NCI-H1048 (cell line): ENCODE measurements at places on chromosomes 11 and 22.

- DNase-seq = no peak
Observed at GRCh38 chr11:70341881-70342429, 56.4 kb upstream of the CTTN start.

DNA sequence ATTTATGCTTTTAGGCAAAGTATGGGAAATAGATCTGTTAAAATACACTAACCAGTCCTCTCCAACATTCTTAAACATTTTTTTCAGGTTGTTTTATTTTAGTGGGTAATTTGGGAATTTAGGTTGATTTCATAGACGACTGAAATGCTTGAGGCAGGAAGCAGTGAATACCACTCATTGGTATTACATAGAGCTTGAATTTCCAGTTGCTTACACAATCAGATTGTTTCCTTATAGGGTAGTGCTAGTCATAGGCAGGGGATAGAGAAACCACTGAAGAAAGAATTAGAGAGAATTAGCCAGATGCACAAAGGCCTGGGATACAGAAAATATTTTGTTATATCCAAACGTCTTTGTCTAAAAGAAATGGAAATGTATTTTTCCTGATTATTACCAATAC lies 23.9 kb upstream of the LYVE1 start:
- DNase-seq = no peak

DNA sequence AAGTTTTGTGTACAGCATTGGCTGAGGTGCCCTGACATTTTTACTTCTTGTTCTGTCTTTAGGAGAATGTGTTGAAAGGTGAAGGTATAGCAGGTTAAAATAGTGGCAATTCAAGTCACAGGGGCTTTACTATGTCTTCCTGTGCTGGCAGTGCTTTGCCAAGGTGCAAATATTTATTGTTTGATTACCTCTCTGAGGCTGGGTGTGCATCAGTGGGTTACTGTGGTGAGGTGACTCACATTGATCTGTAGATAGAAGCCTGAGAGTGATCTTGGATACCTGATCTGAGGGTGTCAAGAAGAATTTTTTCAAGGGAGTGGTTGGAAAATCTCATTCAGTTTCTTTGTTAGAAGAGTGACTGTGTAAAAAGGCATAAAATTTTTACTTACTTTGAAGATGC lies 90.0 kb downstream of the ARHGAP42 start:
- DNase-seq = no peak

DNA sequence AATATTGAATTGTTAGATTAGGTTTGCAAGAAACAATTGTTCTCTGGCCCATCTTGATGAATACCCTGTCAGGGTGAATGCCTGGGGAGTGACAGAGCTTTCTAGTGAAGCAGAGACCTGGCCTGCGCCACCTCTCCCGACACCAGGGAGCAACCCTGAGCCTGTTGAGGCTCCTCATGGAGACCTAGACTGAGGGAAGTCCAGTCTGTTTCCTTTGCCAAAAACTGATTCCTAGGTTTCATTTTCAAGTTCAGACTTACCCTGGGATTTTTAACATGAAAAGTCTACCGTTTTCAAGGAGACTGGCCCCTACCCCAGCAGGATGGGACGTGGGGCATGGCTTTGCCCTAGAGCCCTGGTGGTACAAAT lies 173.7 kb upstream of the SORL1-AS1 start:
- DNase-seq = no peak

DNA sequence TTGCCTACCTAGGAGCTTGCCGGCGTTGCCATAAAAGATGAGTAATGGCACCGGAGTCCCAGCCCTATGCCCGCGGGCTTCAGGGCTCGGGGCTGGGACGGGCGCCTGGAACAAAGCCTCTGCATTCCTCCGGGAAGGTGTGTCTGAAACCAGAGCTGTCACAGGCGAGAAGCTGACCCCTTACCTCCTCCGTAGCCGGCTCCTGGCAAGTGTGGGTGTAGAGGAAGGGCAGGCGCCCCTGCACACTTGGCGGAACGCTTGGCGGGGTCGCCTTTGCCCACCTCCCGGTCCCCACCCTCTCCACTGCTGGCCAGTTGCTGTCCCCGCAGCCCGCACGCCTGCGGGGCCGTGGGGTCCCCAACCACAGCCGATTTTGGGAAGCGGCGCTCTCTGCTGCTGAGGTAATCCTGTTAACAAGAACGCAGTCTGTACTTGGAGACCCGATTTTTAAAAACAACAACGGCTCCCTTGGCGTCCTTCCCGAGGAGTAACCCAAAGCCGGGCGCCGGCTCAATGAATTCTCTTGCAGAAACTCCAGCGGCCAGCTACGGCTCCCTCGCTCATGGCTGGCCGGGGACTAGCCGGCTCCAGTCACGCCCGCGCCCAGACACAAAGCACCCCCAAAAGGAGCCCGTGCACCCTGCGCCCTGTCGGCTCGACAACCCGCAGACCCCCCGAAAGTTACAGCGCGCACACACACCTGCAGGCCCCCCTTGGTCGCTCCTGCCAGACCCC lies 89.2 kb downstream of the PLEKHA7 start:
- DNase-seq = no peak

DNA sequence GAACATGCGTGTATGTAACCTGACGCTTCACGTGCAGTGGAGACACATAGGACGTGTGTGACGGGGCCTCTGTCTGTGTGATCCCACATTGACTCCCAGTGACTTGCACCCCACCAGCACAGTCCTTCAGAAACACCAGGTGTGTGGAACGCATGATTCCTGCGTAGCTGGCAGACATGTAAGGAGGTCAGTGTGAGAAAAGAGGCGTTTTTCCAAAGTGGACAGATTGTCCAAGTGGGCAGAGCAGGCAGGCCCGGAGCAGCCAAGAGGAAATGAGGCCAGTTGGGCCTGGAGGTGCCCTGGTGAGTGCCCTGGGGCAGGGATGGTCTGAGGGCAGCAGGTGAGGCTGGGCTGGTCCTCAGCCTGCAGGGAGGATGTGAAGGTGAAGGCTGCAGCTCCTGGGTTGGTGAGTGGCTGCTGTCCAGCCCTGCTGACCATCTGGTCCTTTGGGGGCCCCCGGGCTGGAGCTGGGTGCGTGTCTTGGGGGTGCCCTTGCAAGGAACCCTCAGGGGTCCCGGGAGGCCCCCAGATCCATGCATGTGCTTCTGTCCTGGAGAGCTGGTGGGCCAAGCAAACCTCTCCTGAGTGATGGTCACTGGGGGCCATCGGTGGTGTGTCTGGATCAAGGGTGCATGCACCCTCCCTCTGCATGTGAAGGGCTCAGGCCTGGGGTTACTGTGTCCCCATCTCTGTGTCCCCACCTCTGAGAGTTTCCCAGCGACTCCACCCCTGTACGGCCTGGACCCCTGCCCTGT lies 26.6 kb downstream of the SHANK3 start:
- DNase-seq = no peak

- no peak for DNase-seq
Observed at GRCh38 chr11:43790444-43790794, 90.2 kb upstream of the ALKBH3 start.
